ENCODE measurements at places on chromosomes 2 and 18.
A peak's percentile ranks its signal among the peaks of the same experiment; 100 is the strongest.

DNA sequence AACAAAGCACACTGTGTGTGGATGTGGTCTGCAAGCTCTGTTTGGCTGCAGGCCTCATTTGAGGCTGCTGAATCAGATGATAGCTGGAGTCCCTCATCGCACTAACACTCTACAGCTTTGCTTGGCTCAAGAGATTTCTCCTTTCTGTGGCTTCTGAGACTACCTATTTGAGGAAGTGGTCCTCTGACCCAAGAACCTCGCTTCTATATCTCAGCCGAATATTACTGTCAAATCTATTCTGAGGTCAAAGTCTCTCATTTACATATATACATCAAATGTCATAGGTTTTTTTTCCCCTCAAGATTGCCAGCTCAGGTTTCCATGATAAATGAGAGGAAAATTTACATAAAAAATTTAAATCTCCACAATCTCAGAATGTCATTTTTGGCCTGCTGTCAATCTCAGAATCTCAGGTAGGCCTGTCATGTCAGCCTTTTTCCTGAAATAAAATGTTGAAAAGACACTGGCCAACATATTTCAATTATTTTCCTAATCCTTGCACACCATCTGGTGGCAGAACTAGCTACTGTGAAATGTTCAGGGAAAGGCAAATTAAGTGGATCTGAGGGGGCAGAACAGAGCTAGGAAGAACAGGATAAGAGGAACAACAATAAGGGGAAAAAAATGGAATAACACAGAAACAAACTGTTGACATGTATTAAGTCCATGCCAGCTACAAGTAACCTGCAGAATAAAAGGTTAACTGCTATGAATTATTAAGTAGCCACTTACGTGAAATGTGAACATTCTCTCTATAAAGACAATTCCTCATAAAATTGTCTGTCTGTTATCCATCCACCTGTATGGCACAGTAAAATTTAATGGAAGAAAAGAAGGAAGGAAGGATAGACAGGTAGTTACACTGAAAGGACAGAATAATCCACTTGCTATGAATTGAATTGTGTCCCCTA, 39.3 kb downstream of the AP1S3 start:
- peak; percentile 70 for DNase-seq

GRCh38 chr2:8343031-8343430, 338.8 kb upstream of the ID2 start:
- DNase-seq, result no peak

DNA sequence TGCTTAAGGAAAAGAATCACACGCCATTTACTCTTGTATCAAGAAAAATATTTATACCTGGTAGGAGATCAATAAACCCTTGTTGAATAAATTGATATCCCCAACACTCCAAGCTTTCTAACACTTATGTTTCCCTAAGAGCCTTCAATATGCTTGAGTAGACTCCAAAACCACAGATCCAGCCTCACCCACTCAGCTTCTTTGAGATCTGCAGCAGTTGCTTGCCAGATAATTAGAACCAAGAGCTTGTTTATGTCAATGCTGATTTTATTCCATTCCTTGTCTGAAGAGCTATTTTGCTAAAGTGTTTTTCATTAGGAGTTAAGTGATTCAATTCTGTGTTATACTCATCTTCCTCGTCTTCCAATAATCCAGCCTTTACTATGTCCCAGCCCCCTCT, 26.3 kb upstream of the CRIM1 start:
- no peak for DNase-seq

DNA sequence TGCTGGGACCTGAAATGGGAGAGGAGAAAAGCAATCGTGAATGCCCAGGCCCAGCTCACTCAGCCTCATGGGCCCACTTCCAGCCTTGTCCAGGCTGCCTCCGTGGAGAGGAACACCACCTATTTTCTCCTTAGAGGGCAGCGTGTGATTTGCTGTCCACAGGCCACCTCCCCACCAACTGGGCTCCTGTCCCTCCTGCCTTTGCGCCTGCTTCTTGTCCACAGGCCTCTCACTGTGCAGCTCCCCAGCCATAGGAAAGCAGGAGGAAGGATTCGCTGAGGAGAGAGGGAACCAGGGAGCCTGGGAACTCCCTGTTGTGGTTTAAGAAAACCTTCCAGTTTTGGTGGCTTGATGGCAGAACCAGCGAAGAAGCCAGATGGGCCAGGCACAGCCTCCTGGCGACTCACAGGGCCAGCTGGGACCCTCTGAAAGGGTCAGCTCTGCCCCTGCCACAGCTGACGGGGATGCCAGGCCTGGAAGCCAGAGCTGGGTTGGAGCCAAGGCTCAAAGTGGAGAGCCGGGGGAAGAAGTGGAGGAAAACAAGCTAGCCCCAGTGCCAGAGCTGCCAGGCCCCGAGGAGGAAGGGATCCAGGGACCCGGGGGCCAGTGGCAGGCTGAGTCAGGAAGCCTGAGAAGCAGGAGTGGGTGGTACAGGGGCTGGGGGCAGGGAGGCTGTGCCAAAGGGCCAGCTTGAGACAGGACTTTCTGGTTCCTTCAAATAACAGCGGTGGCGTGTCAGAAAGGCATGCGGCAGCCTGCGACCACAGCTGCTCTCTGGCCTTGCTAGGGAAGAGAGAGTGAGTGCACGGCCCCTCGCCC, 9.9 kb downstream of the TMBIM1 start:
- DNase-seq, result no peak

DNA sequence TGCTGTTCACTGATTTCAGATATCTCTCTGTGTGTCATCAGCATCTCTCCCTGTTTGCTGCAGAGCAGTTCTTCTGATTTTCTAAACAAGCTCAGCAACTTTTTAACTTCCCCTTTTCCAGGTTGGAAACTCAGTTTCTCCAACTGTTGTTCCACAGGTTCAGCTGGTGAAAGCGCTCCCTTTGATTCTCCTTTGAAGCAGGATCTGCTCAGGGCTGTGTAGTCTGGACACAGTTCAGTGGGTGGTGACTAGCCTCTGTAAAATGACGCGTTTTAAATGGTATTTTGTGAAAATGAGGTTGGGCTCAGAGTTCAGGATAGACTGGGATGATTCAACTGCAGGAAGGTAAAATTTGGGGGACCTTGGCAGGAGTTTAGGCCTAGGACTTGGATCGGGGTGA, 106.3 kb downstream of the TRIM43 start:
- no peak for DNase-seq

DNA sequence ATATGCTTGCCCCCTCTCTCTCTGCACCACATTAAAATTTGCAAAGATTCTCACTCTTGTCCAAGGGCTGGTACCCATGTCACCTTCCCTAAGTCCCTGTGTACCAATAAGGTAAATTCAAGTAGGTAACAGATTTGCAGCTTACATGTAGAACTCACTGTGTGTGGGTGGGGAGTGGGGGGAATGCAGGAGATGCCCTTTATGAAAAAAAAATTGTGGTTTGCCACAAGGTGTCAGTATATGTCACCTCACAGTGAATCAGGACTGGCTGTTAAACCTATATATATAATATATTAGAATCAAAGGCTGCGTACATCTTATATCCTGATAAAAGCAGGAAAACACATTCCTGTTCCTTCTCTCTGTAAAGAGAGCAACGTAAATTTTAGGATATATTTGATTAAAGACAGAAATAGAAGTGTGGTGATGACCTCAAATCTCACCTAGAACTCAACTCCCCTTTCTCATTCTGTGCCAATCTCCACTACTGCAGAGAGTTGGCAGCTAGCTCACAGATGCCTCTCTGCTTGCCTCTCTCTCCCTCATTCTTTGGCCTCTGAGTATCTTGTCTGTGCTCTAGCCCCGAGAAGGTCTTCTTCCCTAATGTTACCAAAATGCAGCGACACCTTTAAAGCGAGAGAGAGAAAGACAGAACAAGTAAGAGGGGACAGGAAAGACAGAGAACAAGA, 536 bp downstream of the XDH start:
- DNase-seq, result peak; percentile 45

DNA sequence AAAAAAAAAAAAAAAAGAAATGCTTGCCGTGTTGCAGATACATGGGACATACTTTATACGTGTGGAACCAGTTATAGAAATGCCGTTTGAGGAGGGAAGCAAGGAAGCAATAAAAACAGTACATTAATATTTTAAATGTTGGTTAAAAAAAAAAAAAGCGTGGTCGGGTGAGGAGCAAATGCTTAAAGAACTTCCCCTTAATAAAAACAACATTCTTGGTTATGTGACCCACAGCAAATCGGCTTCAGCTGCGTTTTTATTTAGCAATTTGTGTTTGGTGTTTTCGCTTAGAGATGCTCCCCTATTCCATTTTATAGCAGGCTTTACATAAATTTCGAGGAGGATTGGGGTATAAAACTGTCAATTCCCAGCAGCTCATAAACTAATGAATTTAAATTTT, 223.6 kb downstream of the LRRTM1 start:
- no peak for DNase-seq

GRCh38 chr2:32691678-32692077, 63.8 kb downstream of the TTC27 start:
- DNase-seq, result no peak

GRCh38 chr2:98470851-98471255, 26.2 kb downstream of the INPP4A start:
- DNase-seq, result no peak

DNA sequence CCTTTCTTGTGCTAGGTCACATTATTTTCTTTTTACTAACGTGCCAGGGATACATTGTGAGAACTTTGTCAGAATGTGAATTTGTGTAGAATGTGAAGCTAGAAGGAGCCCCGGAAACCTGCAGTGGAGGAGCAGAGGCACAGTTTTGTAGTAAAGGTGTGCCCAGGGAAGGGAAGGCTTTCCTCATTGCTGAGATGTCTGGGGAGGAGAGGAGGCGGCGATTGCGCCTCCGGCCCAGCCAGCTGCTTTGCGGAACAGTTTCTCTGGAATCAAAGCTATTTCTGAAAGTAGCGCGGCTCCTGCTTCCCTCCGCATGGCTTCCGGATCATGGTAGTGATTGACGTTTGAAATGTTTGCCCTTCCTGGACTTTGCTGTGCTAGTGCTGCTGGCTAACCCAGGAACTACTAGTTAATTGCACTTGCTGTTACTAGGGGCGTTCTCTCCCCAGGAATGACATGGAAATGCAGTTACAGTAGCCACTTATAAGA, 83.1 kb upstream of the RBM44 start:
- no peak for DNase-seq

DNA sequence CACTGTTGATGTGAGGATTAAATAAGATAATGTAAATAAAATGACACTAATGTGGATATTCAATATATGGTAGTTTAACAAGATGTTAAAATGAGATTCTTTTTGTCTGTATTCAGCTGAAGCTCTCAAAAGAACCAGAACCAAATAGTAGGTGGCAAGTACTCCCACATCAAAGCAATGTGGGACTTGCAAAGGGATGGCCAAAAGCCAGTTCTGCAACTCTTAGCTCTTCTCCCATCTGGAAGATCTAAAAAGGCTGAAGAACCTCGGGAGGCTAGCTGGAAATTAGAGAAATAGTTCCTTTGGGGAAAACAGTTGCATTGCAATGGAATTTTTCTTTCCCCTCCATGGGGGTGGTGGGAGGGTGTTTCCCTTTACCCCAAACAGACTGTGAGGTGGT, 48.7 kb downstream of the FBXO48 start:
- DNase-seq, result no peak

- no peak for DNase-seq
These were observed 4.2 kb downstream of the CNGA3 start for GRCh38 chr2:98350411-98350810.

DNA sequence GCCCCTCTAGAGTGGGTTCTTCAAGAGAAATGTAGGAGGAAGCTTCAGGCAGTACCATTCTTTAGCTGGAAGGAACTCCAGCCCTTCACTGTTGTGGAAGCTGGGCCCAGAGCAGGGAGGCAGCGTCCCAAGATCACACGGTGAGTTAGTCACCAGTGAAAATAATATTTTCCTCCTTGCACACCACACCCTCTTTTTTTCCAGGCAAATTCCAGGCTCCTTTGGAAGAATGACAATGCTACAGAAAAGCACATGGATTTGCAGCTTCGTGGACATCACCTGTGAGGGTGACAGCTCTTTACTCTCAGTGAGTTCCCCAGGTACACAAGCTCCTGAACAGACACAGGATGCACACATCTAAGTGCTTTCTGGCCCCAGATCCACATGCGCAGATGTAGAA, 157.1 kb downstream of the COL6A3 start:
- DNase-seq, result peak; percentile 10

GRCh38 chr18:56627991-56628390, 10.4 kb downstream of the TXNL1 start:
- DNase-seq, result no peak

- DNase-seq, result peak; percentile 76
These were observed 201.0 kb downstream of the NDUFA10 start for GRCh38 chr2:239824046-239824694.

GRCh38 chr2:223920109-223920508, 25.0 kb downstream of the WDFY1 start:
- DNase-seq, result no peak

DNA sequence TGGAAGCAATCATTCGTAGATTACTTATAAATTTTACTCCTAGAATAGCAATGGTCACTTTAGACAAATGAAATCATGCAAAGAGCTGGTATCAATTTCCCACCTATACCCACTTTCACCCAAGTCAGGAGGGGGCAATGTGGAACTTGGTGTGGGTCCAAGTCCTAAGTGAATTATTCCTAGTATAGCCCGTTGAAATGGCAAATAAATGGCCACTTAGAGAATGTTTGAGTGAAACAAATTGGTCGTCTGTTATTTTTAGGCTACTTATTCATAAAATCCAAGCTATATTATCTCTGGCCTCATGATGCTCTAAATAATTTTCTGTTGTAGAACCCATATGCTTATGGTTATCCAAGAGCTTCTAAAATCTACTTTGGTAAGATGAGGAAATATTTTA, 98.1 kb downstream of the MYO3B start:
- DNase-seq, result no peak

- DNase-seq, result no peak
These were observed 353.9 kb downstream of the SS18 start for GRCh38 chr18:25736516-25736915.

All from Caki2 (cell line).